ENCODE measurements at places on chromosomes 6 and 20.

- peak; percentile 47 for DNase-seq
Observed at GRCh38 chr6:154509421-154510143, 903 bp downstream of the CNKSR3 start.

DNA sequence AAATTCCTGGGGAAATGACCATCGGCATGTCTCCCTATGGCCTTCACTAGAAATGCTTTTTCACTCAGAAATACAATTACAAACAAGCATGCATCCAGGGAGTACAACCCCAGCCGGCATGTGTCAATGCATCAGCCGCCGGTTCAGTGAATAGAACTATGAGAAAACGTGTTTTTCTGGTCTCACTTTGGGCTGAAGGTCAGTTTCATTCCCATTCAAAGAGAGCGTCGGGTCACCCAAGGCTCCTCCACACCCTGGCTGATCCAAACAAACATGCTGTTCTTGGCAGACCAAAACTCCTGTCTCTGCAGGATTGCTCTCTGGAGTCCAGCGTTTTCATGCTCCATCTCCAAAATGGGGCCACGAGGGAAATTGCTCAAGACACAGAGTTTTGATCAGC is 35.5 kb upstream of the NXT1 start:
- DNase-seq: no peak

DNA sequence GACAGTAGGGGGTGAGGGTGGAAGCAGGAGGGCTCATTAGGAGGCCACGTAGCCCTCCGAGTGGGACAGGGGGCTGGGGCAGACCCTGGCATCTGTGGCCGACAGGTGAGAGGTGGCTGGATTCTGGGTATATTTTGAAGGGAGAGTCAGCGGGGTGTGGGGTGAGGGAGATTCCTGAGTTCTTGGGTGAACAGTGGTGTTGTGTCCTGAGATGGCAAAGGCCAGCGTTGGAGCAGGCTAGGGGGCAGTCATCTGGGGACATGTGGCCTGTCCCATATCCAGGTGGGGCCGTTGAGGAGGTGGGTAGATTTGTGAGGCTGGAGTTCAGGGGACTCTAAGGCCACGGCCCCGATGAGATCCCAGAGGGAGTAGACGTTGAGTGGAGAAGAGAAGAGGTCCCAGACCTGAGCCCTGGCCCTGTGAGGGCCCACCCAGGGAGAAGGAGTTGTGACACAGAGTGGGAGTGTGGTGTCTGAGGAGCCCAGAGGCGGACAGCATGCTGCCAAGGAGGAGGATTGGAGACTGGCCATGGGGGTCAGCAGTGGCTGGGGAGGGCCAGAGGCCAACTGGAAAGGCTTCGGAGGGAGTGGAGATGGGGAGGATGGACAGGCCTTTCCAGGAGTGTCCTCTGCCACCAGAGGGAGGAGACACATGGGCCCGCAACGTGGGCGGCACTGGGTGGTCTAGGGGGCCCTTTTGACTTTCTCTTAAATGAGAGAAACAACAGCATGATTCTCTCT is 19.6 kb downstream of the PACSIN1 start:
- no peak for DNase-seq

DNA sequence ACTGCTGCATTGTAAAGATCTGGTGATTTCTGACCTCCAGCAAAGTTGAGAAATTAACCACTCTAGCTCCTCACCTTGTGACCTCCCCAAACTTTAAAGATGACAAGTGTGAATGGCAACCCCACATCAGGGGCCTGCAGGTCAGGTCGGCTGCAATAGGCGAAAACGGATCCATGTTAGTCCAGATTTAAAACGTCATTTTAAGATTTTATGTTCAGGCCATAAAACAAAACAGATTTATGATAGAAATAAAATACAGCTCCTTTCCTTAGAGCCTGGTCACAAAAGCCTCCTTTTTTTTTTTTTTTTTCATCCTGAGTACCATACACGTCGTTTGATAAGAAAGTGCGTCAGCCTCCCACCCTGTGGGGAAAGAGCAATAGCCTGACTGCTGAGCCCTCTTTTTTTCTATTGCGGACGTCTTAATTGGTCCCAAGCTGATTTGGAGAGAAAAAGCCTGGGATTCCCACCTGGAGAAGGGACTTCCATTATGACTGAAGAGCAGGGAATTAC is 519.2 kb upstream of the NOX3 start:
- no peak for DNase-seq

DNA sequence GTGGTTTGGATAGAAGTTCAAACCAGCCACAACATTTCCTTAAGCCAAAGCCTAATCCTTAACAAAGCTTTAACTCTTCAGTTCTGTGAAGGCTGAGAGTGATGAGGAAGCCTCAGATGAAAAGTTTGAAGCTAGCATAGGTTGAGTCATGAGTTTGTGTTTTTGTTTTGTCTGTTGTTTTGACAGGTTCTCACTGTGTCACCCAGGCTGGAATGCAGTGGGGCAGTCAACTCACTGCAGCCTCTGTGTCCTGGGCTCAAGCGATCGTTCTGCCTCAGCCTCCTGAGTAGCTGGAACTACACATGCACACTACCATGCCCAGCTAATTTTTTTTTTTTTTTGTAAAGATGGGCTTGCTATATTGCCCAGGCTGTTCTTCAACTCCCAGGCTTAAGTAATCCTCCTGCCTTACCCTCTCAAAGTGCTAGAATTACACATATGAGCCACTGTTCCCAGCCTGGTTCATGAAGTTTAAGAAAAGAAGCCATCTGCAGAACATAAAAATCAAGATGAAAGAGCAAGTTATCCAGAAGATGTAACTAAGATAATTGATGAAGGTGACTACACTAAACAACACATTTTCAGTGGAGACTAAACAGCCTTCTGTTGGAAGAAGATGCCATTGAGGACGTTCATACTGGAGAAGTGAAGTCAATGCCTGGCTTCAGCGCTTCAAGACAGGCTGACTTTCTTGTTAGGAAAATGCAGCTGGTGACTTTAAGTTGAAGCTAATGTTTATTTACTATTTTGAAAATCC is 96.2 kb downstream of the SMAP1 start:
- no peak for DNase-seq

DNA sequence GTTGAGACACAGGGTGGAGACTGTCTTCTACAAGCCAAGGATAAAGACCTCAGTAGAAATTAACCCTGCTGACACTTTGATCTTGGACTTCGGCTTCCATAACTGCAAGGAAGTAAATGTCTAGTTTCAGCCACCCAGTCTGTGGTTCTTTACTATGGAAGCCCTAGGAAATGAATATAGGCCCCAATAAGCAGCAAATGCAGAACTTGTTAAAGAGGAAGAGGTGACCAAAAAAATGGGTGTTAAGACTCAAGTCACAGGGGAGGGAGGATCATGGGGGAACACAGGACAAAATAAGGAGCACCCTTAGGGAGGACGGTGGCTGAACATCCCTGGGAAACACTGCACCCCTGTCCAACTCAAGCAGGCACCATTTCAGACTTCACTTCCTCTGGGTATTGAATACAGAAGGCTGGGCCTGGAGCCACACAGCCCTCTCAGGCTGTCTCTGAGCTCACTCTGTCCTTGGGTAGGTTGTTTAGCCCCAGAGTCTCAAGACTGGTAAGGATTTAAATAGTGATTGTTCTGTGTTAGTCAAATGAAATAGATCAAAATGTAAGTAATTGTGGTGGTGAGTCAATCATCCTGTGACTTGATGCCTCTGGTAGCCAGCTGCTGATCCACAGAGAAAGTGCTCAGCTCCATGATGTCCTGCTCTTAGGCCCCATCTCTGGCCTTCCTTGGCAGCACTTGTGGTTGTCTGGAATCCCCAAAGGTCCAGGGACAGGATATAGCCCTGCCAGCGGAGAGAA is 30.5 kb upstream of the SIRPD start:
- no peak for DNase-seq

DNA sequence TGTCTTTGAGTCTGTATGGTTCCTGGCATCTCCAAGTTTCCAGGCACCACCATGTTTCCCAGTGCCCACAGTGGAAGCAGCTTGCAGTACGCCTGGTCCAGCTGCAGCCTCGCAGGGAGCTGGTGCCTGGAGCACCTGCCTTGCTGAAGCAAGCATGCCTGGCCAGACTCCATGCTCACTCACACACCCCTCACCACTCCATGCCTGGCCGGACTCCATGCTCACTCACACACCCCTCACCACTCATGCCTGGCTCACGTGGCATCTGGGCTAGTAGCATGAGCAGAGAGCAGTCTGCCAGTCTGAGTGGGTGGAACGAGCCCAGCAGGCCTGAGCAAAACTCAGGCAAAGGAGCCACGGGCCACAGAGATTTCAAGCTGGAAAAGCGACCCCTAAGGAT is 214.3 kb downstream of the TFAP2C start:
- no peak for DNase-seq

DNA sequence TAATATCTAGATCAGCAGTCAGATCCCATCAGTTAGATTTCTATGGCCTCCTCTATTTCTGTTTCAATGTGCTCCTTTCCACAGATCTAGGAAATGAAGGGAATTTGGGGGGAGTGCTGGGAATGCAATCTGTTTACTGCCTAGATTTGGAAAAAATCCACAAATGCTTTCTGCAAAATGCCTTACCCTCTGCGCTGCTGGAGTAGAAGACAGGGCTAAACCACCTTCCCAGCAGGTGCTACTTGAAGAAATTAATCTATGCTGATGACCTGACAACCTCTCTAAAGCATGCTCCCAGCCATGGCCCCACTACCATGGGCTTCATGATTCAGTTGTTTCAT is 46.2 kb downstream of the LY86 start:
- DNase-seq: no peak

GRCh38 chr6:132153221-132153898 is 202.2 kb upstream of the CCN2 start:
- no peak for DNase-seq

- DNase-seq: no peak
Observed at GRCh38 chr6:37503309-37503965, 3.7 kb upstream of the CCDC167 start.

GRCh38 chr6:93218096-93218495 is 201.3 kb downstream of the EPHA7 start:
- no peak for DNase-seq

DNA sequence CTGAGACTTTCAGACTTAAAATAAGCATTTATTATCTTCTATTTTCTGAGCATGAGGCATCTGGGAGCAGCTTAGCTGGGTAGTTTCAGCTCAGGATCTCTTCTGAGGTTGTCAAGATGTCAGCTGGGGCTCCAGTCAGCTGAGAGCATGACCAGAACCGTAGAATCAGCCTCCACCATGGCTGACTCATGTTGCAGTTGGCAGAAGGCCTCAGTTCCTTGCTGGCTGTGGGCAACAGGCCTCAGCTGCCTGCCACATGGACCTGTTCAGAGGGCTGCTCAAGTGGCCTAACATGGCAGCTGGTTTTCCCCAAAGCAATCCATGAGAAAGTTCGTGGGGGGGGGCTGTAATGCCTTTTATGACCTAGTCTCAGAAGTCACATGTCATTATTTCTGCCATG is 142.3 kb downstream of the LY86 start:
- no peak for DNase-seq

DNA sequence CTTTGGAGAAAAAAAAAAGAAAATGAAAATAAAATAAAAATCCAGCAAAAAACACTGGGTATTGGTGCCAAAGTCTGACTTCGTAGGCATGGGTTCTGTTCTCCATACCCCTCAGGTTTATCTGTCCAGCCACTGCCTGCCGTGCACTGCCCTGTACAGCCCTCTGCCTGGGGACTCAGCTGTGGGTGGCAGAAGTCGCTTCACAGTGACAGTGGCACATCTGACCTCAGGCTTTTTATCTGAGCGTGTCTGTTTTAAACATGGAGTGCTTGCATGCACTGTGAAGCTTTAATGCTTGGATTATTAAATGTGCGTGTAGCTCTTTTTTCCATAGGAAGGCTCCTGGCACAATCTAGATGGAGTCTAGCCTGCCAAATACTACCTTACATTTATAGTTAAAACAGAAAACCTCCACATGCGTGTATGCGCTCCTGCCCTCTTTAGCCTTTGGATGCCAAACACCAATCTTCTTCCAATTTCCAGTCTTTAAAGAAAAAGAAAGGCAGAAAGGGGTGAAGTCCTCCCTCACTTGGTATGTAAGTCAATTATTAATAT is 375.5 kb downstream of the UTRN start:
- no peak for DNase-seq

GRCh38 chr6:54801669-54802068 is 44.9 kb upstream of the FAM83B start:
- DNase-seq: no peak

- no peak for DNase-seq
Observed at GRCh38 chr6:142297996-142298753, 3.6 kb upstream of the ADGRG6 start.

- no peak for DNase-seq
Observed at GRCh38 chr20:57513199-57513598, 11.7 kb downstream of the CTCFL start.

GRCh38 chr6:158023597-158023939 is 41.9 kb downstream of the SYNJ2 start:
- DNase-seq: no peak

DNA sequence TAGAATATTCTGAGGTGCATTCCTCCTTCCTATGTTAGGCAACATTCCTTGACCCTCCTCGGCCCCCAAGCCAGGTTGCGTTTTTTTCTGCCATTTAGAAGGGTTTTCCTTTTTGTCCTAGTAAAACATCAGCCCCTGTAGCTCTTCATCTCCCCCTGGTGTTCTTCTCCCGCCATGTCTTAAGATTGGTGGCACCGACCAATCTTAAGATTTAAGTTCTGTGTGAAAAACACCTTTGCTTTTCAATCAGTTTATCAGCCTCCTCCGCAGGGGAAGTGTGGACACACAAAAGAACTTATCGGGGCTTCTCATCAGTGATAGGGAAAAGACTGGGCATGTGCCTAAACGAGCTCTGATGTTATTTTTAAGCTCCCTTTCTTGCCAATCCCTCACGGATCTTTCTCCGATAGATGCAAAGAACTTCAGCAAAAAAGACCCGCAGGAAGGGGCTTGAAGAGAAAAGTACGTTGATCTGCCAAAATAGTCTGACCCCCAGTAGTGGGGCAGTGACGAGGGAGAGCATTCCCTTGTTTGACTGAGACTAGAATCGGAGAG is 719 bp upstream of the EDN1 start:
- DNase-seq: peak; percentile 70

- no peak for DNase-seq
Observed at GRCh38 chr6:151497905-151498304, 4.1 kb downstream of the CCDC170 start.

DNA sequence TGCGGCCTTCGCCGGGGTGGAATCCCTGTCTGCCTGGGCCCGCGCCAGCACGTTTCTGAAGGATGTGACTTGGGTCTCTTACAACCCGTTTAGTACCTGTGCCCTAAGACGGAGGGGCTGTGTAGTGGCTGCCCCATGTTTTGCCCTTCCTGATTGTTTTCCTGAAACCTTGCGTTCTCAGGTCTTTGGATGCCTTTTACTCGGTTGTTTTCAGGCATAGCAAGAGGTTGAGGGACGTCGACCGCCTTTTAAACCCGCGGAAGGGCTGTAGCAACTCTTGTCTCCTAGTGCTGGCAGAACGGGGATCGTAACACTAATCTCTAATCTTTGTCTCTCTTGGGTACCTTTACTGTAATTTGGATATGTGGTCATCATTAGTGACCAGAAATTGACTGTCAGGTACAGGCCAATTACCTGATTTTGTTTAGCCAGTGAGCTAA is 706 bp upstream of the NANP start:
- no peak for DNase-seq

DNA sequence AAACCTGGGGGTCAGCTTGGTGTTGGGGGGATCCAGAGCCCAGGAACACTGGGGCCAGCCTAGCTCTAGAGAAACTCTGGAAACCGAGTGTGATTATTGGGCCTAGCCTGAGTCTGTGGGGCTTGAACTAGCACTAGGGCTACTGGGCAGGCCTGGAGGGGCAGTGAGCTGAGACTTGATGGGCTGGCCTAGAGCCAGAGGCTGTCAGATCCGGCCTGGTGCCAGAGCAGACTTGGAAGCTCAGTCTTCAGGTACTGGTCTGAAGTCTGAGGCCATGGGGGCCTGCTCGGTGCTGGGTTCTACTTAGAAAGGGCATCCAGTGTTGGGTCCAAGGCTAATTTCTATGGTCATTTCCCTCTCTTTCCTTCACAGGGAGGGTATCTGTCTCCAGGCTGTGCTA is 2.7 kb downstream of the DEFB112 start:
- no peak for DNase-seq
